ENCODE measurements at places on chromosomes 11 and 22. TPM values are rescaled to one million over a fixed set of nuclear protein-coding genes. Genes with fewer than 3 reads are reported as not detected.

The ARHGEF17 gene
- polyA plus RNA-seq: 11.6 TPM

The PLAAT2 gene
- polyA plus RNA-seq: 447 TPM

The VPREB3 gene
- not detected for polyA plus RNA-seq

The C11orf97 gene
- polyA plus RNA-seq: not detected

The TMEM191B gene
- 0.81 TPM for polyA plus RNA-seq

GRCh38 chr22:32255726-32256125 is 579 bp upstream of the SLC5A4 start:
- DNase-seq: peak; percentile 73

DNA sequence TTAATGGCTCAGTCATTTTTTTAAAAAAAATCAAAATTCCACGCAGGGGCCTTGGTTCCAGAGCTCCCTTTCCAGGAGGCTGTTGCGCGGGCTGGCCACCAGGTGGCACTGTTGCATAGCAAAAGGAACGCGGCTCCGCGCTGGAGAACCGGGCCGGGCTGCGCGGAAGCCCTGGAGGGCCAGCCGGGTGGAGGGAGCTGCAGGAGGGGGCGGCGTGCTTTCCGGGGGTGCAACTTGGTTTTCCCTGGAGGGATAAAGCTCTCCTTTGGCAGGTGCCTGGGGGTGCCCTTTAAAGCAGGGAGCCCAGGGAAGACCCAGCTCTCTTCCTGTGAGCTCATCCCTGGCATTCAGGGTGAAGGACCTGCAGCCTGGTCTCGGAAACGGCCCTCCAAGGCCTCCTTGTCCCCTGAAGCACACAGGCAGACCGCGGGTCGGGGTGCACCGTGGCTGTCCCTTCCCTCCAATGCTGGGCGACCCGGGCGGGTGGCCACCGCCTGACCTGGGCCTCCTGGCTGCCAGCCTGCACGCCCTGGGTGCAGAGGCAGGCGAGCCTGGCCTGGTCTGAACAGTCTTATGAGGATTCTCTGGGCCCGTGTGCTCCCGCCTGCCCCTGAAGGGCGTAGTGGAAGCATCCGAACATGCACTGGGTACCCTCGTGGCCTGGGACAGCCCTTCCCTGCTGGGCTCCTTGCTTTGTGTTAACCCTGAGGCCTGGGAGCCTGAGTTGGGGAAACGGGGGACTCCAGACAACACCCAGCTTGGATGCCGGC is 23.4 kb downstream of the KRTAP5-5 start:
- peak; percentile 49 for DNase-seq

DNA sequence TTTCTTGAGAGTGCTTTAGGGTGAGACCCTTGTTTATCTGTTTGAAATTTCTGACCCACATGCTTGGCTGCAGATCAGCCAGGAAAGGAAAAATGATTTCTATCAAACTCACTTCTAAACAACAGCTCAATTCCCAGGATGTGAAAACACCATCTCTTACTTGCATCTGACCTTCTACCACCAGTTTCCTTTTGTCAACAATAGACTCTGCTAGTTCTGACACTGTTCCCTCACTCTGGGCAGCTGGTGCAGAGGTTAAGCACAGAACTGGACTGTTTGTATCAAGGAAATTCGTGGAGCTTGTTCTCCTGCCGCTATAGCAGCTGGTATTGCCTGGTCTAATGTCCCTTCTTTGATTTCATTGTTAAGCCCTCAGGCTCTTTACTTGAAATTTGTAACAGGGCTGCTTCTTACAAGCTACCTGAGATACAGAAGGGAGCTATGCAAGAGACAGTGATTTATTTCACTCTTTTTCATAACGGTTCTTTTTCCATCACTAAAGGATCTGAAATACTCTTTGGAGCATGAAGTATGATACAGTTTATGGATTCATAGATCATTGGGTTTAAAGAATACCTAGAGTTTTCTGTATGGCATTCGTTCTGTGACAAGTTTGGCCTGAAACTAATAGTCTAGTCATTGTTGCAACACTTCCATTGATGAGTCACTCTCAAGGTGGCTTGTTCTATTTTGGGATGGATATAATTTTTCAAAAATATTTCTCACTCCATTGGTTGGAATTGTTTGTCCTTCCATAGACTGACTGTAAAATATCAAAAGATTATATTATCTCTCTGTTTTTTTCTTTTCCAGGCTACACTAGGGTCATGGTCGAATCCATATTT is 178.2 kb upstream of the ZC3H12C start:
- no peak for DNase-seq

GRCh38 chr11:11426226-11426952 is 73.3 kb upstream of the CSNK2A3 start:
- DNase-seq: no peak

- DNase-seq: no peak
These were observed 77.9 kb upstream of the ANO1 start for GRCh38 chr11:70000228-70000627.

- no peak for DNase-seq
These were observed 12.7 kb downstream of the DRAP1 start for GRCh38 chr11:65931773-65932557.

GRCh38 chr11:115552151-115552772 is 48.0 kb upstream of the CADM1 start:
- no peak for DNase-seq

DNA sequence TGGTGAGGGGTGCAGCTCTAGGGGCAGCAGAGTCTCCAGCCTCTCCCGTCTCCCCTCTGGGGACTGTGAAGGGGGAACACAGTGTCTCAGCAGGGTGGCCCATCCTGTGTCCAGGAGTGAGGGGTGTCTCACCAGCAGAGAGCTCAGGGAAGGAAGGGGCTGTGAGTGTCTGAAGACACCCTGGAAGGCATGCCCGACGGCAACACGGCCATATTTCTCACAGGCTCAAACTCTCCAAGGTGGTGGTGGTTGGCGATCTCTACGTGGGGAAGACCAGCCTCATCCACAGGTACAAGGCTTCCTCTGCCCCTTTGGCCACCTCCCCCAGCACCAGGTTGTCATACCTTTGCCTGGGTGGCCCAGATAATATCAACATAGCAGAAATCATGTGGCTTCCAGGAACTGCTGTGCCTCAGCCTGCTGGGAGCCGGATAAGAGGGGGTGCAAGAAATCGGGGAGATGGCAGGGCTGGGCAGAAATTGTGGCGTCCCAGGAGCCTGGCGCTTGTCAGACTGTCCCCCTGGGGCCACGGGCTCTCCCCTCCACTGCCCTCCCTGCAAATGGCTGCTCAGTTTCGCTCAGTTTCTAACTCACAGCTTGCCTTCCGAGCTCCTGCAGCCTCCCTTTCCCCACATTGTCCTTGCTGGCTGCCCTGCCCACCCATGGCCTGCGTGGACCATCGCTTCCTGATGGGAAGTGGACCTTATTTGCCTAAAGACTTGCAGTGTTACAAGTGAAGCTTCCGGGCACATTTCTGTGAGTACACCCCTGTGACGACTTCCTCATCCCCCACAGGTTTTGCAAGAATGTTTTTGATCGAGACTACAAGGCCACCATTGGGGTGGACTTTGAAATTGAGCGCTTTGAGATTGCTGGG is 7.2 kb downstream of the RAB36 start:
- DNase-seq: no peak

GRCh38 chr11:76074148-76075095 is 131.9 kb downstream of the WNT11 start:
- no peak for DNase-seq
